ENCODE measurements at places on chromosomes 13 and 19.

DNA sequence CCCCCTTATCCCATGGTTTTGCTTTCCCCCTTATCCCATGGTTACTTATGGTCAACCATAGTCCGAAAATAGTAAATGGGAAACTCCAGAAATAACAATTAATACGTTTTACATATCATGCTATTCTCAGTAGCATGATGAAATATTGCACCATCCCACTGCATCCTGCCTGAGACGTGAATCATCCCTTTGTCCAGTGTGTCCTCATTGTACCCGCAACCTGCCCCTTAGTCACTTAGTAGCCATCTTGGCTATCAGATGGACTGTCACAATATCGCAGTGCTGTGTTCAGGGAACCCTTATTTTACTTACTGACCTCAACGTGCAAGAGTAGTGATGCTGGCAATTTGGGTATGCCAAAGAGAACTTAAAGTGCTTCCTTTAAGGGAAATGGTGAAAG lies 10.5 kb upstream of the NBEA start:
- no peak for DNase-seq

DNA sequence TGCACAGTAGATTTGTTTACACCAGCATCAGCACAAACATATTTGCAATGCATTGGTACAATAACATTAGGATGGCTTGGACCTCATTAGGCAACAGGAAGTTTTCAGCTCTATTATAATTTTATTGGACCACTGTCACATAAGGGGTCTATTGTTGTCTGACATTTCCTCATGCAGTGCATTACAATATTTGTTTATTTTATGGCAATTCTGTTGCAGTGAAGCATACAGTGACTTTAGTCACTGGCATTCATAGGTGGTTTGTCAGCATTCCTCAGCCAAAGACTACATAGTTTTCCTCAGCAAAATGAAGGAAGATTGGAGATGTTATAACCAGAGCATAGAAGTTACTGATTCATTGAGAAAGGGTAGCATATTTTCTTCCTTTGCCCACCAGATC lies 1732.9 kb downstream of the PCDH9 start:
- no peak for DNase-seq

DNA sequence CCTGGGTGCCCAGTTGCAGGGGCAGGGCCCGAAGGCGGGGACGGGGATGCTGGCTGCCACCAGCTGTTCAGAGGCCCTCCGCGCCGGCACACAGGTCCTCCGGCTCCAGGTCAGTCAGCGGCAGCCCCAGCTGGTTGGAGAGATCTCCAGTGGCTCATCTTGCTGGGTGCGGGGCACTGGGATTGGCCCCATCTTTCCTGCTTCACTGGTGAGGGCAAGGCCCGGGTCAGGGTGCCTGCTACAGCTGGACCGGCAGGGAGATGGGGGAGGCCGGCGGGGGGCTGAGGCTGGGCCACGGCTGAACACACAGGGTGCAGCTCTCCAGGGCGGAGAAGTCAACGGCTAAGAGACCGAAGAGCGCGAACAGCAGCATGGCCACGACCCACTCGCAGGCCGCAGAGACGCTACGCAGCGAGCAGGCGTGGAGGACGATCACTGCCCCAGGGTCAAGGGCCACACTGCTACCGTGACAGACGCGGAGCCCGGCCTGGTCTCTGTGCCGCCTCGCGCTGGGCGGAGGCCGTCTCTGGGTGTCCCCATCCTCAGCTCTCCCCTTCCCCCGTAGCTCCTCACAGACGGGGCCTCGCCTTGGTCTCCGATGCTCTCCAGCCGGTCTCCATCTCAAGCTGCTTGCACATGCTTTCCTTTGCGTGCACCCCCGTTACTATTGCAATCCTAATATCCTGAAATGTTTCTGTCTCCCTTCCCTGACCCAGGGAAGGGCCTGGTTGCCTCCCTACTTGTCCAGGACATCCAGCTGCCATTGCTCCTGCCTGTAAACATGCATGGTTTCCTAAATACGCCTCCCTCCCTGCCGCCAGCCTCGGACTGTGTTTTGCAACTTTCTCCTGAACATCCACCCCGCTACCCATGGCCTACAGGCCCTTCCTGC lies 12.3 kb downstream of the TMEM150B start:
- DNase-seq, result no peak

GRCh38 chr13:112184261-112184660 lies 117.3 kb downstream of the SOX1 start:
- no peak for DNase-seq

- DNase-seq, result no peak
Measured at GRCh38 chr19:2775556-2776430, 7.3 kb downstream of the SGTA start.

- no peak for DNase-seq
Measured at GRCh38 chr13:77333594-77333993, 6.7 kb upstream of the MYCBP2 start.

- no peak for DNase-seq
Measured at GRCh38 chr13:24162604-24163003, 2.1 kb downstream of the SPATA13 start.

DNA sequence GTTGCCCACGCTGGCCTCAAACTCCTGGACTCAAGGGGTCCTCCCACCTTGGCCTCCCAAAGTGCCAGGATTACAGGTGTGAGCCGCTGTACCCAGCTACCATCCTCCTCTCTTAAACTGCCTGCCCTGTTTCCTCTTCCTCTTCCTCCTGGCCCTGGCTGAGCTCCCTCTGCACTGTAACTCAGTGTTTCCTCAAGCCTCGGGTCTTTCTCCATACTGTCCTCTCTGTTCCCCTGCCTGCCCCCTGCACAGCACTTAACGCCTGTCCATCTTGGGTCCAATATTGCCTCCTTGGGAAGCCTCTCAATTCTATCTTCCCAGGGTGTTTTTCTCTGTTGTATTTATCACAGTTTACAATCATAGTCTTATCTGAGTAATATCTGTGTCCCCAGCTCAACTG lies 6.1 kb downstream of the LIPE start:
- no peak for DNase-seq

DNA sequence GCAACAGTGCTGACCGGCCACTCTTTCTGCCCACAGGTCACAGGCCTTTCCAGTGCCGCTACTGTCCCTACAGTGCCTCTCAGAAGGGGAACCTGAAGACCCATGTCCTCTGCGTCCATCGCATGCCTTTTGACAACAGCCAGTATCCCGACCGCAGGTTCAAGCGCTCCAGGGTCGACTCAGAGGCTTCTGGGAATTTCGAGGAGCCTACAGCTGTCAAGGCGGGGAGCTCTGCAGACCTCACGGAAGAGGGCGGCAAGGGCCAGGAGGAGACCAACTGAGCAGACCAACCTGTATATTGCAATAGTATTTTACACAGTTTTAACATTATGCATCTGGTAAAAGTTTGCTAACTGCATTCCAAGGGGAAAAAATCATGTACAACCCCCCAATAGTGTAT lies 338.5 kb downstream of the ZNF536 start:
- DNase-seq, result no peak

- DNase-seq, result no peak
Measured at GRCh38 chr13:42680748-42681147, 100.6 kb upstream of the FAM216B start.

- DNase-seq, result no peak
Measured at GRCh38 chr19:34033880-34034279, 138.4 kb upstream of the LSM14A start.

- DNase-seq, result no peak
Measured at GRCh38 chr13:24450530-24450929, 62.0 kb downstream of the PARP4 start.

DNA sequence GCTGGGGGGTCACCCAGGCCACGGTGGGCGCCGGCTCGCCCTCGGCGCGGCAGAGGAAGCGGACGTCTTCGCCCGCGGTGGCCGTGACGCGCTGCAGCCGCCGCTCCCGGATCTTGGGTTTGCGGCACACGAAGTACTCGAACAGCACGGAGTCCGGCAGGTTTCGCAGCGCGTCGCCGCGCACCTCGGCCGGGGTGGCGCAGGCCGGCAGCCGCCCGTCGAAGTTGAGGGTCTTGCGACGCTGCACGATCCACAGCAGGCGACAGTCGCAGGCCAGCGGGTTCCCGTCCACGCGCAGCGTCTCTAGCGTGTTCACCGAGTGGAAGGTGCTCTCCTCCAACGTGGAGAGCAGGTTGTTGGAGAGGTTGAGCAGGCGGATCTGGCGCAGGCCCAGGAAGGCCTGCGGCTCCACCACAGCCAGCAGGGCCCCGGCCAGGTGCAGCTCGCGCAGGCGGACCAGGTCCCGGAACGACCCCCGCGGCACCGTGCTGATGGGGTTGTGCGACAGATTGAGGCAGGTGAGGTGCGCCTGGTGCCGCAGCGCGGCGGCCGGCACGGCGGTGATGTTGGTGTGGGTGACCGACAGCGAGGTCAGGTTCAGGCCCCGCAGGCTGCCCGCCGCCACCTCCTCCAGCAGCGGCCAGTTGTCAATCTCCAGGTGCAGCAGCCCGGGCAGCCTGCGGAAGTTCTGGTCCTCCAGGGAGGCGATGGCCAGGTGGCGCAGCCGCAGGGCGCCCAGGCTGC lies 8.6 kb upstream of the PEAK3 start:
- no peak for DNase-seq

Measured in G401 (cell line).